CD4-positive, alpha-beta T cell (primary cell): ENCODE measurements at places on chromosomes 5 and 9.

GRCh38 chr5:164721116-164721515 is 1215.7 kb downstream of the MAT2B start:
- no peaks in the 10 kb centered on the region for H3K27me3 ChIP-seq
- H3K4me3 ChIP-seq, result no peak overlapping the region

GRCh38 chr5:75324791-75325190 is 12.2 kb upstream of the HMGCR start:
- no peak overlapping the region for H3K4me3 ChIP-seq
- H3K4me1 ChIP-seq, result no peaks in the 10 kb centered on the region
- no peaks in the 10 kb centered on the region for H3K27me3 ChIP-seq

- H3K27ac ChIP-seq, result no peak overlapping the region
- DNase-seq, result no peak
- no peaks in the 10 kb centered on the region for H3K36me3 ChIP-seq
- H3K4me3 ChIP-seq, result no peak overlapping the region
- H3K27me3 ChIP-seq, result no peaks in the 10 kb centered on the region
Measured at GRCh38 chr5:38802125-38802524, 43.7 kb upstream of the OSMR start.

GRCh38 chr5:147190331-147190730 is 44.5 kb upstream of the STK32A start:
- DNase-seq, result no peak
- peaks cover 4% of the 10 kb centered on the region for H3K4me1 ChIP-seq
- no peaks in the 10 kb centered on the region for H3K36me3 ChIP-seq
- no peaks in the 10 kb centered on the region for H3K27me3 ChIP-seq
- no peak overlapping the region for H3K4me3 ChIP-seq
- H3K27ac ChIP-seq, result no peak overlapping the region

DNA sequence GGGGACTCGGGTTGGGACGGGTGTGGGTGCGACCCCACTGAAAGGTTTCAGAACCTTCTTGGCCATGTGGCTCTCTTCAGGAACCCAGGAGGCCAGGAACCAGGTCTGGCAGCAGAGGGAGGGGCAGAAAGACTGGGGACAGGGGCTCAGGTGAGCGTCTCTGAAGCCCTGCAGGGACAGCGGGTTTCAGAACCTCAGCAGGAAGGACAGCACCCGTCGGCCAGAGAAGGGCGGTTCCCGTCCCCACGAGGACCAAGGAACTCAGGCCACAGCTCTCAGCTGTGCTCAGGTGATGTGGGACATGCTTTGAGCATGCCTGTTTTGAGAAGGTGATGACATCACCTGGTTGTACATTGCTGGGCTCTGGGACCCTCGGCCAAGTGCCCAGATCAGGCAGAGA is 25.7 kb downstream of the SLC12A7 start:
- no peak overlapping the region for H3K4me3 ChIP-seq
- H3K27me3 ChIP-seq, result no peaks in the 10 kb centered on the region
- H3K27ac ChIP-seq, result no peak overlapping the region
- peaks cover 84% of the 10 kb centered on the region for H3K36me3 ChIP-seq
- no peak for DNase-seq
- no peaks in the 10 kb centered on the region for H3K4me1 ChIP-seq

- no peaks in the 10 kb centered on the region for H3K36me3 ChIP-seq
- peaks cover 27% of the 10 kb centered on the region for H3K4me1 ChIP-seq
- no peak for DNase-seq
- H3K4me3 ChIP-seq, result no peak overlapping the region
- no peak overlapping the region for H3K27ac ChIP-seq
Measured at GRCh38 chr9:19405771-19406170, 3.0 kb upstream of the ACER2 start.

DNA sequence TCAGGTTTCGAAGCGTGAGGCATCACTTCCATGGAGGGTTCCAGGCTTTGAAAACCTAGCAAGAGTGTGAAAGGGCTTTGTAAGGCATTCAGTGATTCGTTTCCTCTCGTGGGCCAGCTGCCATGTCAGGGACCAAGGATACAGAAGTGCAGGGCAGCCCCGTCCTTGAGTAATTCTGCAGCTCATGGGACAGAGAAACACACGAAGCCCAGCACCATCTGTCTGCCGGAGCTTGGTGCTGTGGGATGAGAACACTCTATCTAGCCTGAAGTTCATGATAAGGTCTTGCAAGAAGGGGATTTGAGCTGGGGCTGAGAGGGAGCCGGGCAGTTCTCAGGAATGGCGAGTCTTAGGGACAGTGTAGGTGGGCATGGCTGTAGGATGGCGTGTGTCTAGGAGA is 55.8 kb downstream of the ANKRD33B start:
- H3K4me3 ChIP-seq, result no peak overlapping the region
- no peak overlapping the region for H3K27ac ChIP-seq
- H3K4me1 ChIP-seq, result no peaks in the 10 kb centered on the region
- no peaks in the 10 kb centered on the region for H3K27me3 ChIP-seq

GRCh38 chr9:138071731-138072130 is 194.1 kb downstream of the CACNA1B start:
- no peaks in the 10 kb centered on the region for H3K36me3 ChIP-seq
- no peaks in the 10 kb centered on the region for H3K4me1 ChIP-seq
- DNase-seq, result no peak
- no peak overlapping the region for H3K27ac ChIP-seq
- no peak overlapping the region for H3K4me3 ChIP-seq
- H3K27me3 ChIP-seq, result no peaks in the 10 kb centered on the region

DNA sequence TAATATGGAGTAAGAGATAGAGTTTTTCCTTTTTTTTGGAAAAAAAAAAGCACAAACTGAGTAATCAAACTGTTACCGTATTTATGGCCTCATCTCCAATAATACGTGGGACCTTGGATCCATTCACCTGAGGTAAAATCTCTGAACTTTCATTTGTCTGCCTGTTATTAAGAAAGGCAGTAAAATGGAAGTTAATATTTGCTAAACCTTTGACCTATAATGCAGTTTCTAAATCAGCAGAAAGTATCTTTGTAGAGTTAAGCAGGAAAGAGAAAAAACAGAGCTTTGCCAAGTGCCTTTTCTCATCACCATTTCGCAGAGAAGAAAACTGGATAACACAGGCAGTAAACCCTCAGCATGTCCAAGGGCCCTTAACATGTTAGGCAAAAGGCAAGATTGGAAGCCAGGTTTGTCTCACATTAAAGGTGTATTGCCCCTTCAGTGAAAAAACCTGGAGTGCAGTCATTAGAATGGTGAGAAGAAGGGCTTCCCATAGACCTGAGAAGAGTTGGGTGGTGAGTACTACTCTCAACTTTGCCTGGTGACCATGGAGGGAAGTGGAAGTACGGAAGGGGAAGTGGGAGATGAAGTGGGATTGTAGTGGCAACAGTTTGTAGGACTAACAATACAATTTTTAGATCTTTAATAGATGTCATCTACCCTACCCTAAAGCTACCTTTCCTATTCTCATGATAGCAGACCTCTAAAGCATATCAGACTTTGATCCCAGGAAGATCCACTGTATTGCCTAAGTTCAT is 65.4 kb upstream of the GRAMD2B start:
- H3K27ac ChIP-seq, result no peak overlapping the region
- no peaks in the 10 kb centered on the region for H3K36me3 ChIP-seq
- peaks cover 7% of the 10 kb centered on the region for H3K4me1 ChIP-seq
- H3K27me3 ChIP-seq, result no peaks in the 10 kb centered on the region
- no peak overlapping the region for H3K4me3 ChIP-seq
- DNase-seq, result no peak

DNA sequence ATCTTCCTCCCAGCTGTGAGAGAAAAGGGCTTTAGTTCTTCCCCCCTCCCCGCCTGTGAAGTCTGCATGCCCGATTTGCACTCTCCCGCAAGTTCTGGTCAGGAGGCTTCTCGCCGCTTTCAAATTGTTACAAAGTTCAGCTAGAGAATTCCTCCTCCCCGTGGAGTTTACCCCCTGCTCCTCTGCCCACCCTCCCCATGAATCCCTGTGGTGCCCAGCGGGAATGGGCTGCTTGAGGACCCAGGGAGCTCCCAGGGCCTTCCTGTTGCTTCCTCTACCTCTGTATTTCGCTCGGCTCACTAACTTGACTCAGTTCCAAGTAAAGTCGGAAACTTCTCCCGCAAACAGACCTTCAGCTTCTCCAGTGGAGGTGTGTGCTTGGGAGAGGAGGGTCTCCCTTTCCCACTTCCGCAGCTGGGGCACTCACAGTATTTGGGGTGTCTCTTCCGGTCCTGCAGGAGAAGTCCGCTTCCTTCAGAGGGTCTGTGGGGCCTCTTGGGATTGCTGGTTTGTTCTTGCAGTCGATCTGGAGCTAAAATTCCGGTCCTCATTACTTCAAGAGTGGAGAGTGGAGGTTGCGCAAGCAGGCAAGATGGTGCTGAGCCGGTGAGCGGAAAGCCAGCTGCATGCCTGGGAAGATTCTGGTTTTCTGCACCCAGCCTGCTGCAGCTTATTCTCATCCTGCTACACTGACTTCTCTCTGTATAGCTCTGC is 97.8 kb downstream of the ADAMTS12 start:
- DNase-seq, result no peak
- H3K27me3 ChIP-seq, result no peaks in the 10 kb centered on the region
- no peaks in the 10 kb centered on the region for H3K4me1 ChIP-seq
- no peaks in the 10 kb centered on the region for H3K36me3 ChIP-seq
- H3K4me3 ChIP-seq, result no peak overlapping the region

DNA sequence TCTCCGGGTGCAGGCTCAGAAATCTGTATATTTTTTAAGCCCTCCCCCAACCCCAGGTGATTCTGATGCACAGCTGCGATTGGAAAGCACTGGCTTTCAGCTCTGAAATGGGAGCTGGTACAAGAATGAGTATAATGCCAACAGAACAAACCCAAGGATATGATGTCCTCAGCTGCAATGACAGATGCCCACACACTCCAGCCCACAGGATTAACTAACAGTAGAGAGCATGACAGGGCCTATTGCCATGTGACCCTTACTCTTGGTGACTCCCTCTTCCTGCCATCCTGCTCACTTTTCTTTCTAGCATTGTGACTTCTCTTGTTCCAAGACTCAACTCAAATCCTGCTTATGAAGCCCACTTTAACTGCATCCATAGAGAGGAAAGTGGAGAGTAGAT is 174.5 kb downstream of the FGF18 start:
- no peak overlapping the region for H3K27ac ChIP-seq
- DNase-seq, result no peak
- no peaks in the 10 kb centered on the region for H3K36me3 ChIP-seq
- H3K4me1 ChIP-seq, result no peaks in the 10 kb centered on the region
- H3K4me3 ChIP-seq, result no peak overlapping the region

- peaks cover 27% of the 10 kb centered on the region for H3K4me1 ChIP-seq
- DNase-seq, result no peak
Measured at GRCh38 chr5:134503937-134504437, 21.5 kb upstream of the JADE2 start.

- no peaks in the 10 kb centered on the region for H3K27me3 ChIP-seq
- H3K36me3 ChIP-seq, result no peaks in the 10 kb centered on the region
- H3K27ac ChIP-seq, result no peak overlapping the region
- DNase-seq, result no peak
- H3K4me1 ChIP-seq, result no peaks in the 10 kb centered on the region
Measured at GRCh38 chr5:120452471-120452870, 11.6 kb upstream of the PRR16 start.

- H3K27ac ChIP-seq, result no peak overlapping the region
- H3K36me3 ChIP-seq, result peaks cover 6% of the 10 kb centered on the region
- no peak overlapping the region for H3K4me3 ChIP-seq
- H3K27me3 ChIP-seq, result no peaks in the 10 kb centered on the region
- H3K4me1 ChIP-seq, result peaks cover 11% of the 10 kb centered on the region
Measured at GRCh38 chr9:126874546-126875314, 14.3 kb downstream of the ZBTB34 start.

DNA sequence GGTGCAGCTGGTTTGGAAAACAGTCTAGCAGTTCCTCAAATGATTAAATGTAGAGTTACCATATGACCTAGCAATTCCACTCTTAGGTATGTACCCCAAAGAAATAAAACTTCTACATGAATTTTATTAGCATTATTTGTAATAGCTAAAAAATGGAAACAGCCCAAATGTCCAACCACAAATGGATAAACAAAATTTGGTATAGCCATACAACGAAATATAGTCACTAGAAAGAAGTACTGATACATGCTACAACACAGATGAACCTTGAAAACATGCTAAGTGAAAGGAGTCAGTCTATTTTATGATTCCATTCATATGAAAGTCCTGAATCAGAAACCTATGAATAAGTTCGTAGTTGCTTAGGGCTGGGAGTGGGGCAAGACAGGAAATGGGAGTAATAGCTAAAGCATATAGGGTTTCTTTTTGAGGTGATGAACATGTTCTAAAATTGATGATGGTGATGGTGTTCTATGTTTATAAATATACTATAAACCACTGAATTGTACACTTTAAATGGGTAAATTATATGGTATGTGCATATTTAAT is 6.3 kb downstream of the GDF9 start:
- no peak for DNase-seq
- H3K4me3 ChIP-seq, result no peak overlapping the region
- no peaks in the 10 kb centered on the region for H3K27me3 ChIP-seq
- no peaks in the 10 kb centered on the region for H3K36me3 ChIP-seq
- H3K4me1 ChIP-seq, result no peaks in the 10 kb centered on the region
- H3K27ac ChIP-seq, result no peak overlapping the region
